ENCODE measurements at places on chromosomes 6 and 20. TPM values are rescaled to one million over a fixed set of nuclear protein-coding genes. Genes with fewer than 3 reads are reported as not detected.

GRCh38 chr6:87922947-87923330, 124.7 kb upstream of the SPACA1 start:
- DNase-seq: no peak

DNA sequence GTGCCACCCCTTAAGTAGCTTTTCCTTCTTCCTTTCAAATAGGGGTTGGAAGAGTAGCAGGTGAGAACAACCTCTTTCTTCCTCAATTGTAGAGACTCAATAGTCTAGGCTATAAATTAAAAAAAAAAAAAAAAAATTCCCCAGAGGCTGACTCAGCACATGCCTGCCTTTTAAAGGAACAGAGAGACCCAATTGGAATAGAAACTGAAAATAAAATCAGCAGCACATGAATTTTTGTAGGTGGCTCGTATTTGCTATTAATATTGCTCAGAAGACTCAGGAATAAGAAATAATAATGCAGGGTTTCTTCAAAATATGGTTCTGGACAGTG, 19.3 kb downstream of the TOP1 start:
- peak; percentile 58 for DNase-seq

DNA sequence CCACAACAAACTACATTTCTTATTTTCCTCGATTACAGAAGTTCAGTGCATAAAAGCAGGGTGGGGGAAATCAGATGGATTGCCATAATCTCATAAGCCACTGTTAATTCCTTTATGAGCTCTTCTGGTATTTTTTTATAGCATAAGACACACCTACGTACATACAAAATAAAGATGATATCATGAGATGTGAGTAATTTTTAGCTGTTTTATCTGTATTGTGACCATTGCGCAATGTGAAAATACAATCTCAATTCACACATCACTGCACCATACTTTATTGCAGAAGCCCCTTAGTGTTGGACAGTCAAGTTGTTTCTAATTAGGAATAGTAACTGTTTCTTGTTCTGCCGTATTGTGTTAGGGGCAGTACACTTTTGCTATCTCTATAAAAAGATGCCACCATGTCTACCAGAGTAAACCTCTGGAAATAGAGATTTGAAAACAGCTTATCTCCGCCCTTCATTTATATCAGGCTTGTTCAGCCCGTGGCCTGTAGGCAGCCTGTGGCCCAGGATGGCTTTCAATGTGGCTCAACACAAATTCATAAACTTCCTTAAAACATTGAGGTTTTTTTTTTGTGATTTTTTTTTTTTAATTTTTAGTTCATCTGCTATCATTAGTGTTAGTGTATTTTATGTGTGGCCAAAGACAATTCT, 90.4 kb downstream of the FARS2 start:
- DNase-seq: no peak

DNA sequence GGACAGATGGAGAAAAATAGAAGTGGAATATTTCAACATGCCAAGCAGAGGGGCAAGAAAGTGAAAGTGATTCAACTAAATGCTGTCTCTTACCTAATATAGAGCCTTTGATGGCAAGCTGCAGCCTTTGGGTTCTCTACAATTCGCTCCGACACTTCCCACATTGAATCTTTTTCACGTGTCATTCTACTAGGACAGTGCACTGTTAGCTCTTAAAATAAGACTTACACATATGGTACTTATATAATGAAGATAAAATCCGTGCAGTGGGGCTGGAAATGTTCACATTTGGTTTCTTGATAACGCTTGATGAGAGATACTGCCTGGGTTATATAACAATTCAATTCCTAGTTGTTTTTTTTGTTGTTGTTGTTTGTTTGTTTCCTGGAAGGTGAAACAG, 502.4 kb downstream of the LMBRD1 start:
- DNase-seq: no peak

- DNase-seq: peak; percentile 61
Measured at GRCh38 chr6:151179321-151179720, 60.4 kb upstream of the AKAP12 start.

DNA sequence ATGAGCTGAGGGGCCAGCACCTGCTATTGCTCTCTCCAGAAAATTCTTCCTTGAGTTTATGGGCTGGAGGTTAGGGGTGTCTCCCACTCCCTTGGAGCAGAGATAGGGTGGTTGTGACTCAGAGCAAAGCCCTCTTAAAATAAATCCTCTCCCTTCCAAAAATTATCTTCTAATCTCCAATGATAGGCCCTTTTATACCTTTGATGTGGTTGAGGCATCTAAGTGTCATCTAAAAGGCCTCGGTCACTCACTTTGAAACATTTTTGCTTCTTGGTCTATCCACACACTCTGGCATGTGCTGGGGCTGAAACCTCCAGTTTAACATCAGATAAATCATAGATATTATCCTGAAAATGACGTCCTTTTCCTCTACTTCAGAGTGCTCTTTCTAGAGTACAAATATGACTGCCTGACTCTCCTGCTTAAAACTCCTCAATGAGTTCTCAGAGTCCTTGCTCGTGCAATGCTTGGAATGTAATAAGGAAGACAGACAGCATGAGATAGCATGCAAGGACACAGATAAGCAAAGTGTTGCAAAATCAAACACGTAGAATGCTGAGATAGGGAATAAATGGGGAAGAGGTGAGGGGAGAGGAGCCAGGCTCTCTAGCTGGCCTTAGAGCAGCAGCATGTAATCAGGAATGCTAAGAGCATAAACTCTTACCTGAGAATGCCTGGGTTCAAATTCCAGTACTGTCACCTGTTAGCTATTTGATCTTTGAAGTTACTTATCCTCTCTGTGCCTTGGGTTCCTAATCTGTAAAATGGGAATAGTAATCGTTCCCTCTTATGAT, 374.1 kb upstream of the CITED2 start:
- peak; percentile 67 for DNase-seq

DNA sequence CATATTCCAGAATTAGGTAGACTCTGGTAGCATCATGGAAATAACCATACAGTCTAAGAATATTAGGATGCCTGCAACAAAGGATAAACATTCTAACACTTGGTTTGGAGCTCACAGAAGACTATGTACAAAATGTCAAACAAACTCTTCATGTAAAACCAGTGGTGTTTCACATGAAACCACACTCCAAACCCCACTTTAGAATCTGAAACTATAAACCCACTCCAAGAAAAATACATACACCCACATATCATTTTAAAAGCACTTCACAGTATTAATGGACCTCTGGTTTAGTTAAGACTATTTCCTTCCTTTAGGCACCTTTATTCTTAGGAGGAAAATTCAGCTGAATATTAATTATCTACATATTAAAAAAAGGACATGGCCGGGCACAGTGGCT, 10.5 kb downstream of the AURKA start:
- no peak for DNase-seq

- DNase-seq: no peak
Measured at GRCh38 chr6:56477241-56477640, 165.4 kb downstream of the DST start.

GRCh38 chr6:45870531-45870930, 145.1 kb downstream of the CLIC5 start:
- no peak for DNase-seq

- no peak for DNase-seq
Measured at GRCh38 chr6:88520017-88520338, 353.8 kb upstream of the CNR1 start.

DNA sequence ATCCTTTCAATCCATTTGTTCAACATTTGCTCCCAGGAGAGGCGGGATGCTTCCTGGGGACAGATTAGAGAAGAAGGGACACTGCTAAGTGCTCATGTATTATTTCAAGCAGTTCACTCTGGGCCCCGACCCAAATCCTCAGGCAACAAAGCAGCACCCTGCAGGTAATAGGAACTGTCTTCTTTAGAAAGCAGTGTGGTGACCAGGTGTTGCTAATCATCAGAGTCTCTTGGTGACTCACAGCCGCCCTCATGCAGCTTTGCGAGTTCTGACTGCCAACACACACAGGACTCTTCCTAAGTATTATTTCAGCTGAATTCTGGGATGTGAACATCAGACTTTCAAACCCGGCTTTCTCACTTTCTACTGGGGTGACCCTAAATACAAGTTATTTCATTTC, 356.4 kb downstream of the PRKN start:
- no peak for DNase-seq

- no peak for DNase-seq
Measured at GRCh38 chr6:36054956-36055355, 27.3 kb downstream of the MAPK14 start.

- DNase-seq: no peak
Measured at GRCh38 chr20:8094850-8095249, 37.2 kb upstream of the PLCB1 start.

DNA sequence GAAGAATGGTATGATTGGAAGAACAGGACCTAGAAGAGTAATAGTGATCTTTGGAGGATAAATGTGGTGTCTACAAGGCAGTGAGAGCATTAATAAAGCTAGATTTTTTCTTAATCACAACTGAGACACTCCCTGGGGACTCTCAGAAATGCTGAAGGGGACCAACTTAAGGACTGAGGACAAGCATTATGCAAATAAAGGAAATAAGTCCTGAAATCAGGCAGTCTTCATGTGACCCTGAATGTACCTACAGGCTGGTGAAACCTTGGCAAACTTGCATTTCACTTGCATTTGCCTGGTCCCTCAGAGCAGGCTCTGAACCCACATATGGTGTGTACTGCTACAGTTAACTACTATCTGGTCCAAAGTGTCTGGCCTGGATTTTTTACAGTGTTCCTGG, 19.3 kb upstream of the TTK start:
- DNase-seq: no peak

- DNase-seq: no peak
Measured at GRCh38 chr6:77492530-77492929, 29.2 kb upstream of the HTR1B start.

DNA sequence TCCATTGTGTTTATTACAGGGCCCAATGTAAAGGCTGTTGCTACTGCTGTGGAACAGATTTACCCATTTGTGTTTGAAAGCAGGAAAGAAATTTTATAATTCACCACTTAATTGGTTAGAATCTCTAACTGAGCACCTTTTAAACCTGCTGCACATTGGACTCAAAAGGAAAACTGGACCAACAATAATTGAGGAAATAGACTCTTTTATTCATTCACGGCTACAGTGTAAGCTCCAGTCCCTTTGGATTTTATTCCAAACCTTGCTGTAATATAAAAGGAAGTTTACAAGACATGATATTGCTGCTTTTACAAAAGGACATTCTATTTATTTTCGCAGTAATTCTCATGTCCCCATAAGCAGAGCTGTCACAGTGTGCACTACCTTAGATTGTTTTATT, 33.9 kb downstream of the TBPL1 start:
- DNase-seq: no peak

- peak; percentile 53 for DNase-seq
Measured at GRCh38 chr20:58228484-58229197, at the start of gene ANKRD60. Gene ANKRD60, minus strand, starts transcription at chr20:58228653. Its CDS starts 0 bp downstream, at chr20:58228653.

GRCh38 chr20:64062276-64062595, 762 bp upstream of the TCEA2 start:
- no peak for DNase-seq

Gene RFX6
- total RNA-seq: not detected

Gene OR2B6
- not detected for total RNA-seq

Gene SYNGAP1
- total RNA-seq: 1.4 TPM

Gene SLC35D3
- not detected for total RNA-seq
